ENCODE measurements at places on chromosomes 7 and 10.

DNA sequence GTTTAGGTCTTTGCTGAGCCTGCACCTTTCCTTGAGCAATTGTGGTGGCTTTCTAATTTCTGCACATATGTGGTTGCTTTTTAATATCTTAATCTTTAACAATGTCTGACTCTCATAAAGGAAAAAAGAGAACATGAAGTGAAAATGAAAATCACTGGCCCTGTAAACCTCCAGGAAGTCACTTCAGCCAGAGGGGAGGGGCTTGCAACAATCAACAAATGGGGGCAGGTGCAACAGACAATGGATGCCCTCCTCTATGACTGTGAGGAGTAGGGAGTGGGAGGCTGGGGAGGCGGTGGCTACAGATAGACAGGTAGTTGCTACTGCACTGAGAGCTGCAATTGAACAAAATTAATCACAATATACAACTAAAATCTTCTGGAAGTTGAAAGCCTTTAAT, 1377.4 kb downstream of the XPNPEP1 start:
- no peak for DNase-seq

GRCh38 chr10:88433565-88434186, 149.4 kb downstream of the RNLS start:
- DNase-seq: no peak

- peak; percentile 52 for DNase-seq
Observed at GRCh38 chr7:67625257-67625737, 628.7 kb downstream of the TYW1 start.

DNA sequence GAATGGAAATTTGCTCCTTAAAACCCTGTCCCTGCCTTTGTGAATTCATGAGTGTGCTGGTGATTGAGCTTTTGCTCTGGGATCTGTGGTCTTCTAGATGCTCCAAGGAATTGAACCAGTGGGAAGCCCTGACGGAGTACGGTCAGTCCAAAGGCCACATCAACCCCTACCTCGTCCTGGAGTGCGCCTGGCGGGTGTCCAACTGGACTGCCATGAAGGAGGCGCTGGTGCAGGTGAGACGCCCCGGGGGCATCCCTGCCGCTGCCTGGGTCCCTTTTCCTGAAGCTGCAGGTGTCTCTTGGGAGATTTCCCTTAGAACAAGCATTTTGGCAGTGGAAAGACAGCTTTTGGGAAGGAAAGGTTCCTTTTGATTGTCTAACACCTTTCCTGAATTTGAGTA, 100.3 kb downstream of the TRRAP start:
- no peak for DNase-seq

DNA sequence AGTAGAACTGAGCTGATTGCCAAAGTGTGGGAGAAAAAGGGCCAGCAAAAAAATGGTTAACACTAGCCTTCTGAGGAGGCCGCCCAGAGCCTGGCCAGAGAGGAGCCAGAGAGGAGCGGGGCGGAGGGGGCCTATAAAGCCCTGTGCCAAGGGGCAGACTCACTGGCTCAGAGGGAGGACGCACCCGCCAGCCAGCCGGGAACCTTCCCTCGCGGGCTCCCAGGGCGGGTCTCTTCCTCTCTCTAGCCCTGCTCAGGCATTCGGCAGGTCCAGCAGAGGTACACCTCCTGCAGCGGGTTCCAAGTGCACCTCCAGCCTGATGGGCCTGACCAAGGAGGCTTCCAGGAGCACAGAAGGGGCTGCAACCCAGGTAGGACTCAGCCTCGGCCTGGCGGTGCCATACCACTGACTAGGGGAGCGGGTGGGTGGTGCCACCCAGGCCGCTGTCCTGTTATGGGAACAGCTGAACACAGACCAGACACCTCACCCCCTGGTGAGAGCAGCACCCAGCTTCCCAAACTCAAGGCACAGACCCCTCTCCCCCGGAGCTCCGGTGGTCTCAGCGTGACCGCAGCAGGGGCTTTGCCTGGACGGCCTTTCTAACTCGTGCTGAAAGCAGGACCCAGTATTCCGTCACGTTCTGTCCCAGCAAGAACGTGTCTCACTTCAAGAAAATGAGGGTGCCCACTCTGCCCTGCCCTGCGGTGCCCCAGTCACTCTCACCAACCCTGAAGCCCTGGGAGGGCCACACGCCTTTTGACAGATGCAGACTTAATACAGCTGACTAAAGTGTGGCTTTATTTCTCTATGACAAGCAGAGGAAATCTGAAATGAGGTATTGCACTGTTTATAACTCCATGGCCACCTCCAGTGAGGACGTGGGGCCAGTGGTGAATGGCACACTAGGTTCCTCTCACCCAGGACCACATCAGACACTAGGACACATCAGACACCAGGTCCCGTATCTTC, at the start of gene GPER1:
Gene GPER1, plus strand, starts transcription at position 162 of the 969 bp plus-strand sequence. CDS start 3,616 bp downstream, outside the sequence.
- DNase-seq: peak; percentile 83

GRCh38 chr10:11601670-11602069, 9.8 kb downstream of the USP6NL start:
- DNase-seq: no peak

- no peak for DNase-seq
Observed at GRCh38 chr10:44369296-44369695, 15.6 kb downstream of the CXCL12 start.

DNA sequence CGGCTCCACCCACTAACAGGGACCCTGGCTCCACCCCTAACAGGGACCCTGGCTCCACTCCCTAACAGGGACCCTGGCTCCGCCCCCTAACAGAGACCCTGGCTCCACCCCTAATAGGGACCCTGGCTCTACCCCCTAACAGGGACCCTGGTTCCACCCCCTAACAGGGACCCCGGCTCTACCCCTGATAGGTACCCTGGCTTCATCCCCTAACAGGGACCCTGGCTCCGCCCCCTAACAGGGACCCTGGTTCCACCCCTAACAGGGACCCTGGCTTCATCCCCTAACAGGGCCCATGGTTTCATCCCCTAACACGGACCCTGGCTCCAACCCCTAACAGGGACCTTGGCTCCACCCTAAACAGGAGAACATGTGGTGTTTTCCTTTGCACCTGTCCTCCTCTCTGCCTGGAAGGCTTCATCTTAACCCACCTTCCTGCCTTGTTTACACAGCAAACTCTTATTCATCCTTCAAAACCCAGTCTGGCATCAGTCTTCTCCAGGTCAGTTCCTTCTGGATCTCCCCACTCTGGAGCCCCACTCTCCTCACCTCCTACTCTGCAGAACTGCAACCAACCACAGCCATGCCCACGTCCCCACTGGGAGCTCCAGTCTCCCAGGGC, 58.0 kb downstream of the CHST15 start:
- no peak for DNase-seq

DNA sequence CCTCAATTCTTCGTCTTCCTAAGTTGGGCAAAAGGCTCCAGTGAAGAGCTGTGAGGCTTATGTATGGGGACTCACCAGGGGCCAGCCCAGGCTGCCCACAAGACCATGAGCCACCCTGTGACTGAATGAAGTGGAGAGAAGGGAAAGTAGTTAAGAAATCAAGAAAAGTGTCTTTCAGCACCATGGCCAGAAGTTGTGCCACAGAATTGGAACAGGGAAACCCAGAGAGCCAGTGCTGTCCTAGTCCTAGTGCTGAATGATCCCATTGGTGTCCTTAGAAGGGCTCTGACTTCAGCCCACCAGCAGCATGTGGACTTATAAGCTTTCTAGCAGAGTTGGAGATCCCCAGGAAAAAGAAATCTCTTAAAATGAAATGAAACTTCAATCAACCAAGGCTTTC, 37.0 kb upstream of the CCSER2 start:
- DNase-seq: peak; percentile 68

DNA sequence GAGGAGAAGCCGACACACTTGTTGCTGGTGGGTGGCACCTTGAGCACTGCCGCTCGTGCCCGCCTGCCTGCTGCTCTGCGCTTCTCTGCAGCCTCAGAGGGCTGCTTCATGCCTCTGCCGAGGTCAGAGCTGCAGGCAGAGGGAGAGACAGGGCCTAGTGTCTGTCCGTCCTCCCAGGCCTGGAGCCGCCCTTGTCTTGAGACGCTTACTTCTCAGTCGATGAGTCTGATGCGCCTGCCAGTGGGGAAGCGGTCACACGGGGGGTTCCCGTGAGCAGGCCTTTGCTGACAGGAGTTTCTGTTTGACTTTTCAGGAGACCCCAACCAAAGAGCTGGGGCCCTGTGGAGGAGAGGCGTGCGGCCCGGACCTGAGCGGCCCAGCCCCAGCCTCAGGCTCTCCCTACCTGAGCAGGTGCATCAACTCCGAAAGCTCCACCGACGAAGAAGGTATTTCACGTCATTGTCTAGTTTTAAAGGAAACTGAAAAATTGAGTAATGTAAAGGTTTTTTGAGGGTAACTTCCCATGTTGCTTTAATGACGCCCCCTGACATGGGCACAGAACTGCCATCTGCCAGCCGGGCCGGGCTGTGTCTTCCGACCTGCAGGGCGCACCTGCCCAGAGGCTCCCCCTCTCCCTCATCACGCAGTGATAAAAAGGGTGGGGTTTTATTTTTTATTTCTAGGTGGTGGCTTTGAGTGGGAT, 7.8 kb upstream of the BHLHA15 start:
- DNase-seq: no peak

GRCh38 chr10:78894841-78895195, 173.9 kb upstream of the ZMIZ1 start:
- no peak for DNase-seq
